ENCODE measurements at places on chromosomes 11 and 22.

GRCh38 chr11:31636983-31637382 lies 127.4 kb downstream of the ELP4 start:
- no peak for DNase-seq

DNA sequence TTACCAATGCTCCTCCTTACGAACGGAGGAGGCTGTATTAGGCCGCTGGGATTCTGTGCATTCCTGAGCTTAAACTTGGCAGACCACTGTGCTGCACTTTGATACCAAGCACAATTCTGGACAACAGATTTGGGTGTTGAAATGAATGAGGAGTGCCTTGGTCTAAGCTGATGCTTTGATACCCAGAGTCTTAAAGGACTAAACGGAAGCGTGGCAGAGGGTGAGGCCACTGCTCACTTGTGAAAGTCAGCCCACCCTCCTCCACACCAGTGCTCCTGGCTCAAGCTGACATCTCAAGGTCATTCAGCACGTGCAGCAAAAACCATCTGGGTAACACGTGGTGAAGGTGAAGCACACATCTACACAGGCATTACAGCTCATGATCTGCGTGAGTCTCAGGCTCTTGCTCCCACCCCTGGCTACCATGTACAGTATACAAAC lies 85.9 kb downstream of the MICAL3 start:
- DNase-seq = no peak

- no peak for DNase-seq
Observed at GRCh38 chr11:125085301-125086081, 22.4 kb downstream of the SLC37A2 start.

GRCh38 chr11:20640401-20640800 lies 29.0 kb upstream of the NELL1 start:
- no peak for DNase-seq

GRCh38 chr11:100105982-100106358 lies 581.1 kb upstream of the ARHGAP42 start:
- no peak for DNase-seq

- no peak for DNase-seq
Observed at GRCh38 chr22:32737811-32738497, 63.6 kb upstream of the TIMP3 start.

DNA sequence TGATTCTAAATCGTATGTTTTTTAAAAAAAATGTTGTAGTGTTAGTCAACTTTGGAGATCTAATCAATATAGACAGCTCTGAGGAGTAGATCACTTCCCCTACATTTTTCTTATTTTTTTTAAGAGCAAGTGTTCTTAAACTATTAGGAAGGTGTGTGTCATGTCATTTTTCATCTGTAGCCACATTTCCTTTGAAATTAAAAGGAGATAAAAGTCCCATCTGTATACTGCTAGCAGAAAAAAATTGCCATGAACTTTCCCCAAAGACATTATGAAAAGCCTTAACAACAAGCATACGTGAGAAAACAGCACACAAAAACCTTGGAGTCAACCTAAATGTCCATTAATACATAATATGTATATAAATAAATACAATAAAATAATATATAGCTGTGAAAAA lies 286.6 kb downstream of the ETS1 start:
- peak; percentile 84 for DNase-seq

GRCh38 chr22:49359076-49359475 lies 468.6 kb downstream of the BRD1 start:
- no peak for DNase-seq

- no peak for DNase-seq
Observed at GRCh38 chr11:63506876-63507275, 992 bp downstream of the LGALS12 start.

DNA sequence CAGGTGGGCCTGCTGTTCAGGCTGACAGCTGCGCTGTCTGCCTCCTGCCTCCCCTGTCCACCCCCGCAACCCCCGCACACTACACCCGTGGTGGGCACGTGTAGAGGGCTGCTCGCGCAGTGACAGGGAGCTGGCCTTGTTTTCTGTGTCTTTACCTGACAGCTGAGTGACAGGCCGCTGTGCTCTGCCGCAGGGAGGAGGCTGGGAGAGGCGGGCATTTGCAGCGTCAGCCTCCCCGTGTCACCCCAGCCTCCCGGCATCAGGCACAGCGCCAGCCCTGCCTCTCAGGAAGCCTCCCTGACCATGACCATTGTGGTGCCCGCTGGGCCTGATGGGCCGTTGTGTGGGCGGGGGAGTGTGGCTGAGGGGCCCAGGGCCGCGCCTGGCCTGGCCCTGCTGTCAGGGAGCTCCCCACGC lies 32.0 kb upstream of the RELT start:
- DNase-seq = no peak

- no peak for DNase-seq
Observed at GRCh38 chr11:8757533-8757932, 74.9 kb downstream of the RPL27A start.

- no peak for DNase-seq
Observed at GRCh38 chr11:77038825-77039326, 4.7 kb downstream of the B3GNT6 start.

GRCh38 chr11:35150454-35150853 lies 11.5 kb downstream of the CD44 start:
- no peak for DNase-seq

DNA sequence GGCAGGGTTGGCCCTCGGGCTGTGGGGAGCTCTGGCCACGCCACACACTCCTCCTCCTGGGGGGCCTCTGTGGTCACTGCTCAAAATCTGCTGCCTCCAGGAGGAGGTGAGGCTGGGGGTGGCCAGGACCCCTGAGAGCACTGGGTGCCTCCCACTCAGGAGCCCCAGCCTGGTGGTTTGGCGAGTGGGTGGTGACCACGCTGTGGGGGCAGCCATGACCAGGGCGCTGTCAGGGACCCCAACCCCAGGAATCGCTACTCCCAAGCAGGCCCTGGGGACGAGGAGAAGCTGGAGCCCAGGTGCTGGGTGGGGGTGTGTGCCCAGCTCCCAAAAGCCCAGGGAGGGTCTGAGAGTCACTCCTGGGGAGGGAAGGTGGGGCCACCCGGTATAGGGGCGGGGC lies 30.1 kb downstream of the TSPAN4 start:
- DNase-seq = no peak

DNA sequence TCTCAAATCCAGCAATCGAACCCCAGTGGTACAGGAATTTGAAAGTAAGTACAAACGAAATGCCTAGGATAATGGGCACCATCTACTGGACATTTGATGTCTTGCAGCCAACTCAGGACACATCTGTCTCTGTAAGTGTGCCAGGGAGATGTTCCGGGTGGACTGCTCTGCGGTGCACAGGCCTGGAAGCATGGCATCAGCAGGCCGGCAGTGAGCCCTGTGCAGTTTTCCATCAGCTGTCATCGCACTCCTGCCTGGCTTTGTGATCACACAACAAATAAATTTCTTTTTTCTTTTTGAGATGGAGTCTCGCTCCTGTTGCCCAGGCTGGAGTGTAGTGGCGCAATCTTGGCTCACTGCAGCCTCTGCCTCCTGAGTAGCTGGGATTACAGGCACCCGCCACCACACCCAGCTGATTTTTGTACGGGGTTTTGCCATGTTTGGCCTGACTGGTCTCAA lies 71.0 kb downstream of the JAM3 start:
- DNase-seq = peak; percentile 51

DNA sequence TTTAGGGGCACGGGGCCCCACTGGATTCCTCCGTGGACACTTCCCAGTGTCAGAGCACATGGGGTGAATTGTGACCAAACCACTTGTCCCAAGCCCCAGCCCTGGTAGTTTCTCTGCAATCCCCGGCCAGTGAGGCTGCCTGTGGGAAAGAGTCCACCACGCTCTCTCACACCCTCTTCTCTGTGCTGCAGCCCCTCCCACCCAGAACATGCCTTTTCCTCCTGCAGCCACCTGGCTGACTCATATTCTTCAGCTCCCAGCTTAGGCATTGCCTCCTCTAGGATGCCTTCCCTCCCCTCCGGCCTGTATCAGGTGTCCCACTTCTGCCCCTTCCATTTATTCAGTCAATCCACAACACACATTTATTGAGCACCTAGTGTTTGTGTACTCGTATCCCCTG lies 5.4 kb upstream of the RPS6KB2 start:
- DNase-seq = no peak

DNA sequence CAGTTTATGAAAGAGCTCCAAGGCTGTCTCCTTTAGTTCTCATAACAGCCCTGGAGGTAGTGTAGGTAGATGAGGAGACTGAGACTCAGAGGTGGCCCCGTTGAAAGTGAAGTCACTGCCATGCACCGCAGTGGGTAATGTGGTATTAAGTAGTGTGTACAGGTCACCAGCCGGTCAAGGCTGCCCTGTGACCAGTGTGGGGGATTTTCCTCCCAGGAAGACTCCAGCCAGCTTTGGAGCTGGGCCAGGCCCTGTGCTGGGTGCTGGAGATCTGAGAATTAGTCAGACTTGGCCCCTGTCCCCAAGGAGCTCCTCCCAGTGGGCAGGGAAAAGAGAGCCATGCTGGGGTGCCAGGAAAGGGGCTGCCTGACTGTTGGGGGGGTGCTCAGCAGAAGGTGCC lies 5.3 kb downstream of the OMP start:
- DNase-seq = no peak

GRCh38 chr11:17687946-17688670 lies 31.3 kb upstream of the MYOD1 start:
- no peak for DNase-seq

GRCh38 chr22:48705159-48705916 lies 1122.3 kb downstream of the BRD1 start:
- no peak for DNase-seq

GRCh38 chr11:131852757-131853156 lies 482.3 kb downstream of the NTM start:
- no peak for DNase-seq

GRCh38 chr11:93939084-93939760 lies 81.9 kb upstream of the HEPHL1 start:
- DNase-seq = no peak

- DNase-seq = no peak
Observed at GRCh38 chr11:60932605-60933356, 8.5 kb downstream of the TMEM132A start.

GRCh38 chr11:43708776-43709175 lies 28.2 kb downstream of the HSD17B12 start:
- no peak for DNase-seq

DNA sequence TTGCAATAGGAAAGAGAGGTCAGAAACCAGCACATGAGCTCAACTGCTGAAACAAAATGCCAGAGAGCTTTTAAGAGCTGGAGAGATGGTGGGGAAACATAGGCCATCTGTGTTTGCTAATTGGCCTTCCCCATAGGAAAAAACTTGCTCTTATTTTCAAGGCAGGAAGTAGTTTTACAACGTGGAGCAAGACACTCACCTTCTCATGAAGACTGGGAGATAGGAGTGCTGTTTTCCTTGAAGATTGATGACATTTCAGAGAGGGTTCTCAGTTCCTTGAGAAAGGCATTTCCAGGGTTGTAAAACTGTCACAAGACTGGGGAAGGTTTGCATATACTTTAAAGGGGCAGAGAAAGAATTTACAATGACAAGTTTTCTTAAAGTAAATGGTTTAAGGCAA lies 586.3 kb upstream of the RAG2 start:
- no peak for DNase-seq

- DNase-seq = no peak
Observed at GRCh38 chr11:68500206-68500605, 39.7 kb downstream of the PPP6R3 start.

DNA sequence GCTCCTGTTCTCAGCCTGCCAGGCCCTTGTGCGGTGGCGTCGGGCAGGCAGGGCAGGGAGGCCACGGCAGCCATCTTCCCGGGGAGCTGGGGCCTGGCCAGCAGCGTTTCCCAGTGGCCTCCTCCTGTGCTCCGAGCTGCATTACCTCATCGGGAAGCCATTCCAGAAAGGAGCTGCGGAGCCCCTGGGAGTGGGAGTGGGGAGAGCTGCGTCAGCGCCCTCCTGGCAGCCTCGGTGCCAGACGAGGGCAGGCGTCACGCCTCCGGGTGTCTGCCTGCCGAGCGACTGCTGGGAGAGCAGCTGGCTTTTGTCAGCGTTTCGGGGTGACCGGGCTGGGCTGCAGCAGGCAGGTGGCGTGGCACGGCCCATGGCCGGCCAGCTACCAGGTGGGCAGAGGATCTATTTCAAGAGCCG lies 30.9 kb upstream of the WNT7B start:
- no peak for DNase-seq

DNA sequence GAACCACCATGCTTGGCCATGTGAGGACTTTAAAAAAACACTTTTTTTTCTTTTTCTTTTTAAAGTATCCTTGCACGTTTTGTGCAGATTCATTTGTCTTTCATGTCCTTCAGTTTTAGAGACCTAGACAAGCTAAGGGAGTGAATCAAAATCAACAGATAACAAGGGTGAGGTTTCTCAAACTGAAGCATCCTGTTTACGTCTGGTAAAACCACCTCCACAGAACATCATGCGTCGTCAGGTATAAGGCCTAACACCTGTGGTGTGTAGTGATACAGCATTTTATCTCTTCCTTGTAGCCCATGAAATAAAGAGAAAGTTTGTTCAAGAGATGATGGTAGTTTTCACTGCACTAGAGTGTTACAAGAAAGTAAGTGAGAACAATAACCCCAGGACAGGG lies 26.3 kb upstream of the CSF2RB start:
- DNase-seq = no peak

DNA sequence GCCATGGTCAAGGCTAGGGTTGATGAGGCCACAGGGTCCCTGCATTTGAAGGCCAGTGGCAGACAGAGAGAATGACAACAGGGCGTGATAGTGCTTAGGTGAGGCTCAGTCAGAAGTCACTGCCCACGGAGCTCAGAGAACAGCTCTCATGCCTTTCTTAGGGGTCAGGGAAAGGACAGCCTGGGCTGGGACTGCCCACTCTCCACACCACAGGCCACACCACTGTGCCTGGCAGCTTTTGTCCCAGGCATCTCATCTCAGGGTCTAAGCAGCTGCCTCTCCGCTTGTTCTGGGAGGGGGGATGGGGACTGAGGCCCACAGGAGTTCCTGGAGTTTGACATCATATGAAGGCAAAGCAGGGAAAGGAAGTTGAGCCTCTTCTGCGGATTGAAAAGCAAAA lies 150.2 kb upstream of the B3GAT1 start:
- DNase-seq = no peak

- DNase-seq = no peak
Observed at GRCh38 chr11:57544566-57544965, 7.2 kb downstream of the SMTNL1 start.

DNA sequence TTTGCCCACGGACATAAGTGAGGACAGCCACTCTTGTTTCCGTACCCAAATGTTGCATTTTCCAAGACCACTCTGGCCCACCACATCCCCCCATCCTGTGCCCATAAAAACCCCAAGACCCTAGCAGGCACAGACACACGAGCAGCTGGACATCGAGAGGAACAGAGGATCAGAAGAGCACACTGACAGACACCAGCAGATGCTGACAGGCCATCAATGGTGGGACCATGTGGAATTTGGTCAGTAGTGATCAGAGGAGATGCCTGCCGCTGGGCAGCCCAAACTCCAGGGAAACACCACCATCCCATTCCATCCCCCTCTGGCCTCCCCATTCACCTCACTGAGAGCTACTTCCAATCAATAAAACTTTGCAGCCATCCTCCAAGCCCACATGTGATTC lies 87.0 kb downstream of the DLG2 start:
- no peak for DNase-seq

- no peak for DNase-seq
Observed at GRCh38 chr22:17638182-17638431, 450 bp upstream of the BCL2L13 start.
